A549 treated with CpdA at 1 μM for 4 hours (cell line): ENCODE measurements at places on chromosomes 13 and 19. TPM values are rescaled to one million over a fixed set of nuclear protein-coding genes. Genes with fewer than 3 reads are reported as not detected.

Gene MEIOSIN
- 0.05 to 0.16 TPM (median 0.06 TPM) in 4 of 5 replicates, not detected in the other for total RNA-seq

Gene ZNF491
- total RNA-seq, result not detected in 5 replicates

Gene ZNF557
- total RNA-seq, result 2.3 to 3.2 TPM (median 2.7 TPM) in 5 replicates

Gene CACNG6
- total RNA-seq, result 9.7 to 13.4 TPM (median 10.8 TPM) in 5 replicates

Gene MATK
- total RNA-seq, result 1.1 to 2.1 TPM (median 1.7 TPM) in 5 replicates

Gene UHRF1
- total RNA-seq, result 45.2 to 50.9 TPM (median 48.1 TPM) in 5 replicates

Gene RNF17
- not detected in 5 replicates for total RNA-seq
